ENCODE measurements at places on chromosomes 4 and X. TPM values are rescaled to one million over a fixed set of nuclear protein-coding genes. Genes with fewer than 3 reads are reported as not detected.
A peak's percentile ranks its signal among the peaks of the same experiment; 100 is the strongest.

DNA sequence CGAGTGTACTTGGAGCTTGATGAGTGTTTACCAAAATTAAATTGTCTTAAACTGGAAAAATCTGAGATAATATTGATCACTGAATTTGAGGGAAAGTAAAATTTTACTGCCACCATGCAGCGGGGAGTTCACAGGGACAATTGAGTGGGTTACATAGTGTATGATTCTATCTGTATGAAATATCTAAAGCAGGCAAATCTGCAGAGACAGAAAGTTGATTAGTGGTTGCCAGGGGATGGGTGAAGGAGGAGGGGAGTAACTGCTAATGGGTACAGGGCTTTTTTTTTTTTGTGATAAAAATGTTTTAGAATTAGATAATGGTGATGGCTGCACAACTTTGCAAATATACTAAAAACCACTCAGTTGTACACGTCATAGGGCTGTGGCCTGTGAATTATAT lies 35.4 kb upstream of the PDLIM3 start:
- DNase-seq: no peak

The MAGEA2 gene
- total RNA-seq: not detected

The VCX3A gene
- total RNA-seq: not detected

GRCh38 chrX:30570505-30570904 lies 7.1 kb downstream of the TASL start:
- DNase-seq: no peak

GRCh38 chr4:40199999-40200874 lies 3.4 kb downstream of the RHOH start:
- DNase-seq: no peak

The PRKX gene
- 32.4 TPM for total RNA-seq

- DNase-seq: no peak
Measured at GRCh38 chr4:95516528-95517017, 32.2 kb downstream of the UNC5C start.

GRCh38 chr4:3160438-3160837 lies 86.0 kb downstream of the HTT start:
- DNase-seq: no peak

GRCh38 chr4:140151699-140152012 lies 2.3 kb downstream of the MAML3 start:
- DNase-seq: peak; percentile 90

DNA sequence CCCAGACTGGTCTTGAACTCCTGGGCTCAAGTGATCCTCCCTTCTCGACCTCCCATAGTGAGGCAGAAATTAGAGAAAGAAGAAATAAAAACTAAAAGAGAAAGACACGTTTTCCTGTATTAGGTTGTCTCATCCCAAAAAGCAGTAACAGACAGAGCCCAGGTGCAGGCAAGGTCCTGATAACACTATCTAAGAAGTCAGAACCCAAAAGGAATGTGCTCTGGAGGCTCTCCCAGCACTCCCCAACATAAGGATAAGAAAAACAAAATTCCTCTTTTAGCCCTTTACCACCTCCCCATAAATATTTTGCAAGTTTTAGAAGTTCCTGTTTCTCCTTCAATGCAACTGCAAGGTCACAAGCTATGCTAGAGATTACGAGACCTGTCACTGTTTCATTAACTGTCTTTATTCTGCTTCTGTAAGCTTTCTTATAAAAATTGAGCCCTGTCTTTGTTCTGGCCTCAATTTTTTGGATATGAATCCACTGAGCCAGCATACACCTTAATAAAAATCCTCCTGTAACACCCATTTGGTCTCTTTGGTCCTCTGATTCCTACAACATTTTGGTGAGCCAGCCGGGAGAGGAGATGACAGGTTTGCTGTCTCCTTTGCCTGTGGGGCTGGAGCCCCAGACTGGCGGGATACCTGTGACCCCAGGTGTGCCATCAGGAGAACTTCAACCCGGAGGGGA lies 25.9 kb downstream of the LIAS start:
- DNase-seq: no peak

The PDS5A gene
- total RNA-seq: 63.8 TPM

GRCh38 chr4:133000012-133000411 lies 149.1 kb upstream of the PCDH10 start:
- no peak for DNase-seq

DNA sequence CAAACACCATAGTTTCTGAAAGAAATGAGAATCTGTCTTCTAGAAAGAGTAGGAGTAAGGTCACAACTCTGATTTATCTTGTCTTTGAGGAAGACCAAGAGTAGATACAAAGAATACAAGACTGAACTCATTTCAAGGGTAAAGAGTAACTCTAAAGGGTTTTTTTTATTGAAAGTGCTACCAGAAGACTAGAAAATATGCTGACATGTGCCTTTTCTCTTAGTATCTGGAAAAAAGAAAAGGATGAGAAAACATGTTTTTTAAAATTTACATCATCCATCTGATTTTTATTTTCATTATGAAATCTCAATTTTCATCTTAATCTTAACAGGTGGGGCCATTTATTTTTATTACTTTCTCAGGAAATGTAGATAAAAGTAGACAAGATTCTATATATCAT lies 43.0 kb downstream of the UNC5C start:
- DNase-seq: no peak

- no peak for DNase-seq
Measured at GRCh38 chr4:77043507-77044136, 32.2 kb downstream of the CCNI start.

All from colonic mucosa (tissue), 4 donors.